ENCODE measurements at places on chromosomes 16 and 17.
A peak's percentile ranks its signal among the peaks of the same experiment; 100 is the strongest.

DNA sequence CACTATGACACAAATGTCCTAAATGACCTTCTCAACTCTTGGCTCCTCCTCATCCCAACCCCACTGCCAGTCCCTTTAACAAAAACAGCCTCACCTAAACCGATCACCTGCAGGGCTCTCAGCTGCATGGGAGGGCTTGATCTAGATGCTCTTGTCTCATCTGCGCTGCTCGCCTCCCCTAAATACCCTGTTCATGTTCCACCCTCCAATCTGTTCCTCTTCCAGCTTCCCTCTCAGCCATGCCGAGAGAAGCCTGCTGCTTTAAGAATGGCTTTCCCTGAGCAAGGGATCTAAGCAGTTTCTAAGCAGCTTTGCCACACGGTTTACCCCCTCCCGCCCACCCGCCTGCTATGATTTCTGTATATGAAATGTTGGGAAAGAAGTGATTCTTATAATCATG, 23.7 kb downstream of the PIPOX start:
- DNase-seq = no peak

DNA sequence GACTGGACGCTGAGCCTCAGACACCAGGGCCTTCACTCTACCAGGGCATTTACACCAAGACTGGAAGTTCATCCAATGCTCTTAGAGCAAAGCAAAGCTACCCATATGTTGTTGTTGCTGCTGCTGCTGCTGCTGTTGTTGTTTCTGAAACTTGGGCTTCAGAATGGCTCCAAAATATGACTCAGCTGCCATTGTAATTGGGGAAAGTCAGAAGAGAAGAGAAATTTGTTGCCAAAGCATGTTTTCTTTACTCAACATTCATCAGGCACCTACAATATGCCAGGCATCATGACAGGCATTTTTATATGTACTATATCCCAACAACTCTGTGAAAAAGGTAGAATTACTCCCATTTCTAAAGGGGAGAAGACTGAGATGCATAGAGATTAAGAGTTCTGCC, 11.9 kb downstream of the KRT32 start:
- no peak for DNase-seq

- DNase-seq = peak; percentile 32
Measured at GRCh38 chr17:17355426-17355825, 52.3 kb downstream of the NT5M start.

- no peak for DNase-seq
Measured at GRCh38 chr17:53655591-53655990, 167.1 kb upstream of the KIF2B start.

GRCh38 chr16:4888428-4889135, 41.3 kb downstream of the UBN1 start:
- no peak for DNase-seq

DNA sequence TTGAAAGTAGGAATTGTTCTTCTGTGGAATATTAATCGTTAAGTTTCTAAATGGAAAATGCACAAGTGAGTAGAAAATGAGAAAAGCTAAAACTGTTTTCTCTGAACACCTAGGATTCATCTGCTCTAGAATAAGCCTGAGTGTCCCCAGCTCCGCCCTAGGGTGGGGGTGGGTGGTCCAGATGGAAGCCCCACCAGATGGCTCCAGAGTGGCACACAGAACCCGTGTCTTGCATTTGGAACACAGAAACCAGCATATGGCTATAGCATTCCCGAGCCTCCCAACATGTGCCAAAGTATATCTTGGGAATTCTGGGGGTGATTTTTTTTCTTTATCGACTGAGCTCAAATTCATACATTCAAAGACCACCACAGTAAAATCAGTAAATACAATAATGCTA, 517.7 kb upstream of the PSMD7 start:
- DNase-seq = no peak

- DNase-seq = no peak
Measured at GRCh38 chr16:78980825-78981224, 619.7 kb downstream of the MAF start.

DNA sequence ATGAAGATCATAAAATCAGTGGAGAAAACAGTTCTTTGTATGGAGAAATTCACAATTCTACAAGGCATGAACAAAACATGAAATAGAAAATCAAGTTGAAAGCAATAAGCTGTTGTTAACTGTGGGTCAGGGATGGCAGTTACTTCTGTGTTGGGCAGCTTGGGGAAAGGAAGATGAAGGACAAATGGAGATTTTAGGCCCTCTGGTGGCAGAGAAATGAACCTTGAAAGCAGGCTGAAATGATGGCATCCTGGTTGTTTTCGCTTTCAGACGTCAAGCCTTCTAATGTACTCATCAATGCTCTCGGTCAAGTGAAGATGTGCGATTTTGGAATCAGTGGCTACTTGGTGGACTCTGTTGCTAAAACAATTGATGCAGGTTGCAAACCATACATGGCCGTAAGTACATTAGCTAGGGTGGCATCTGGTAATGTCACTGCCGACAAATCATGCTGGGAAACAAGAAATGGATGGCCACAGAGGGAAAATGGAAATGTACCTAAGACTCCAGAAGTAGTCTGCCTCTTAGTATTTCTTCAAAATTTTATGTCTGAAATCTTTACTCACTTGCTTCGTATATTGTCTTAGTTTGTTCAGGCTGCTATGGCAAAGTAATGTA, 108.9 kb downstream of the MAP2K6 start:
- DNase-seq = peak; percentile 41

DNA sequence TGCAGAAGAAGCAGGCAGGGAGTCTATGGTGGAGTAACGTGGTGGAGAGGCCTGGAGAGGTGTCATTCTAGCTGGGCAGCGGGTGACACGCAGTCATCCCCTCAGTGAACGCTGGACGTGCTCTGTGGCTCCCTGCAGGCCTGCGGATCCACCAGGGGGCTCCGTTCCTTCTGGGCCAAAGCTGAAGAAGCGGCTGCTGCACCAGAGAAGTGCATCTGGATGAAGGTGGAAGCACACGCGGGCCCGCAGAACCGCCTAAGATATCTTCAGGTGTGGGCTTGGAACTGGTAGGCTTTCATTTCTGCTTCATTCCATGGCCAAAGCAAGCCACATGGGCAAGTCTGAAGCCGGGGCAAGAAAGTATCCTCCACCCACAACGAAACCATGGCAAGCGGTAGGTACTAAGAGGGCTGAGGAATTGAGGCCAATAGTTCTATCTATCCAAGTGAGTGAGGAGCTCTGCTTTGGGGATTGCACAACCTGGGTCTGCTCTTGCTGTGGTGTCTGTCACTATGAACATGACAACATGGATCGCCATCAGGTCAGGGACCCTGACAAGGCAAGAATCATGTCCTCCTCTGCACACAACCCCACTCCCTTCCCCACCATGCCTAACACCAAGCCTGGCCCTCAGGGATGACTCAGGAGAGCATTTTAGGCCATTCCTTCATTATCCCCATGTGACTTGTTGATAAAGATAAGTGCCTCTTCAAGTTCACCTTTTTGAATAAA, 78.9 kb upstream of the FBXO47 start:
- DNase-seq = no peak

GRCh38 chr17:68290955-68291835, at the start of the genes ARSG and SLC16A6:
Gene ARSG (plus strand): TSS chr17:68291495. CDS start chr17:68307494, 15,999 bp downstream.
Gene SLC16A6 (minus strand): TSS chr17:68291127. CDS start chr17:68278320, 12,807 bp downstream.
- peak; percentile 92 for DNase-seq

GRCh38 chr16:795580-796229, 4.8 kb downstream of the GNG13 start:
- DNase-seq = no peak

- no peak for DNase-seq
Measured at GRCh38 chr17:36152639-36153120, 23.8 kb downstream of the TBC1D3B start.

- no peak for DNase-seq
Measured at GRCh38 chr16:87527055-87527724, 34.4 kb upstream of the ZCCHC14 start.

DNA sequence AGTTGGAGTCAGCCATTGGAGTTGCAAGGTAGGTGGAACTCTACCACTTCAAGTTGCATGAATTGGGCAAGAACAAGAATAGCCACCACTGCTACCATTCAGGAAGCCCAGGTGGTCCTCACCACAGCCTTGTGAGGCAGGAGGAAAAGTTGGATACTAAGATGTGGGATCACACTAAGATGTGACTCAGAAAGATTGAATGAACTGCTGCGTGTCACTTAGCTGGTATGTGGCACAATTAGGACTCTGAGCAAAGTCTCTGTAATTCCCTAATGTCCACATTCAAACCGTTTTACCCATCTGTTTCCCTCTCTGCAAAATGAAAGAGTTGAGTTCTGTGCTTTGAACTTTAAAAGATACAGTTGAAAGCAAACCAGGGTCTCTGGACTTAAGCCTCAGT, 44.7 kb upstream of the HS3ST3A1 start:
- DNase-seq = no peak

GRCh38 chr16:4378161-4378666, 6.6 kb downstream of the VASN start:
- no peak for DNase-seq

GRCh38 chr16:55091213-55091870, 160.7 kb downstream of the IRX5 start:
- no peak for DNase-seq

GRCh38 chr17:66923886-66924285, 40.6 kb upstream of the CACNG4 start:
- no peak for DNase-seq

- no peak for DNase-seq
Measured at GRCh38 chr16:23088018-23088417, 61.2 kb downstream of the USP31 start.

GRCh38 chr16:2785101-2785991, 2.0 kb downstream of the PRSS33 start:
- DNase-seq = no peak

GRCh38 chr16:21982108-21982507, 18.8 kb downstream of the PDZD9 start:
- no peak for DNase-seq

DNA sequence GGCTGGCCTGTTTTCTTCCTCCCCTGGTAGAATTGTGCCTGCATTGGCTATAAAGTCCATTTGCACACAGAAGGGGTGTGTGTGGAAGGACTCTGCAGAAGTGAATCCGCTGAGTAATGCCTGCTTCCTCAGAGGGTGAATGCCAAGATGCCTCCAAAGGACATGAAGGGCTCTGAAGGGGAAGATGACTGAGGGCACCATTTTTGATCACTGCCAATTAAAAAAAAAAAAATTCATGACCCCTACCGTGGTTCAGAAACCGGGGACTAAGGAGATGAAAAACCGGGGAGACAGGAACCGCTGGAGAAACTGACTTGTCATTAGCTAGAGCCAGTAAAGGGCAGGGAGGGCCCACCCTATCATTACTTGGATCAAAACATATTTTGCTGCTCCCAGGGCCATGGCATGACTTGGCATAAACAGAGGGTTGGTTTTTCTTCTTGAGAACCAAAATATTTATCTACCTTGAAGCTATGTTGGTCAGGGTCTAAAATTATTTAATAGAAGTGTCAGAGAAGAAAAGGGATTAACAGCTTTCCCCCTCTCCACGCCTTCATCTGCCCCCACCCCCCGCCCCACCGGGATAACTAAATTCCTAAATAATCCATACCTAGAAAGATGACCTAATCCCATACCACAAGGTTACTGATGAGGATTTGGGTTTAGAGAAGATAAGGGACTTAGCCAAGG, 3.6 kb upstream of the USP7 start:
- DNase-seq = no peak
